ENCODE measurements at places on chromosomes 1 and 21. TPM values are rescaled to one million over a fixed set of nuclear protein-coding genes. Genes with fewer than 3 reads are reported as not detected.

Gene CNKSR1
- total RNA-seq = 0.12 TPM

Gene TARBP1
- total RNA-seq = 27.2 TPM

Gene RAB25
- not detected for total RNA-seq

Gene STYXL2
- 0.36 TPM for total RNA-seq

- DNase-seq = peak; percentile 53
Observed at GRCh38 chr1:216456682-216457081, 33.4 kb upstream of the USH2A start.

GRCh38 chr1:9654051-9654833 lies 2.7 kb downstream of the PIK3CD start:
- DNase-seq = no peak

GRCh38 chr1:6065093-6065858 lies 19.6 kb downstream of the KCNAB2 start:
- no peak for DNase-seq

DNA sequence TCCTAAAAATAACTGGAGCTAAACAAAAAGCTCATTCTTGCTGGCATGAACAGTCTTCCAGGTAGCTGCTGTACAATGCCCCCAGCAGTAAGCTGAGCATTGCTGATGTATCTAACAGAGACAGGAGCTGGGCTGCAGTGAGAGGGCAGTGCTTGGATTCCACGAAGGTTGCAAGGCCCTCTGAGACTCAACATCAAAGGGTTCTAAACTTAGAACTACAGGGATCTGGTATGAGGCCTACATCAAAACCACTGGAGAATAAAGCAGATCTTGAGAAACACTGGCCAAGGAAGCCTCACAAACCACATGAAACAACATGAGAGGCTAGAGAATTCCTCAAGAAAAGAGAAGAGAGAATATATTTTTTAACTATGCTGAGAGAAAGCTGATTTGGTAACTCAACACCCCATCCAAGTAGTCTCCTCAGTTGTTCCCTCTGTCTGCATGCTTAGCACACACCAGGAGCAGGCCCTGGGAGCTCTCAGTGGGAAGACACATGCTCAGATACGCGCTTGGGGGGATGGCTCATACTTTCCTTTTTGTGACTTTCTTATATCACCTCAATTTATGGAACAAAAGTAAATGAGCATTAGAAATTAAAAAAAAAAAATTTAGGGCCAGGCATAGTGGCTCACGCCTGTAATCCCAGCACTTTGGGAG lies 27.7 kb downstream of the DSTYK start:
- peak; percentile 60 for DNase-seq

DNA sequence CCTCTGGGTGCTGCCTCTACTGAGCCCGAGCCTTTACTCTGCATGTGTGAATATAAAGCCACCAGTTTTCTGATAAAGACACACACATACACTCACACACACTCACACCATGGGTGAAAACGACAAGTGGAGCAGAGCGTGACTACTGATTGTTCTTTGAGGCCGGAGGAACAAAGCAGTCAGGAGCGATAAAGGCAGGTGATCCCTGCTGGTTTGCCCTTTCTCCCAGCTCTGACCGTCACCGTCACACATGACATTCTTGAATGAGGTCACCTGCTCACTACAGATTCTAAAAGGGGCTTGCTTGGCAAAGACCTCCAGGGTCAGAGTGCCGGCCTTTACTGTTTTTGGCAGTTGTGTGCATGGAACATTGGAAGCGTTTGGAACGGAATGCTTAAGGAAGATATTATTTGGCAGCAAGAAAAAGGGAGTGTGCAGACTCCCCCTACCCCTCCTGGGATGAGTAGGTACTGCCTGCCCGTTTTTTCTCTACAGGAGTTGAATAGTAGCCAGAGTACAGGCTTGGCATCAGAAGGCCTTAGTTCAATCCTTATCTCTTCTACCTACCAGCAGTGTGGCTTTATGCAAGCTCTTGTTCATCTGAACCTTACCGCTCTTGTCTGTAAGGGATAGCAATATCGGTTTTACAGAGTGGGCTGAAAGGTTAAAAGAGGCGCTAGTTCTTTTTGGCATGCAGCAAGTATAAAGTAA lies 79.7 kb downstream of the PBX1 start:
- no peak for DNase-seq

DNA sequence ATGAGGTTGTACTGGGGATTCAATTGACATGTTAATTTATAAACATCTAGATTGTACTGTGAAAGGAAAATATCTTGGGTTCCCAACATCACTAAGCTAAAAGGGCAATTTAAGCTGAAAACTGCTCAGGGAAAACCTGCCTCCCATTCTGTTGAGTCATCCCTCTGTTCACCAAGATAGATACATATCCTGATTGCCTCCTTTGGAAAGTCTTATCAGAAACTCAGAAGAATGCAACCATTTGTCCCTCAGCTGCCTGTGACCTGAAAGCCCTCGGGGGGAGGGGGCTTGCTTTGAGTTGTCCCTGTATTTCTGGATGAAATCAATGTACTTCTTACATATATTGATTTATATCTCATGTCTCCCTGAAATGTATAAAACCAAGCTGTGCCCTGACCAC lies 187.0 kb upstream of the ETV3 start:
- DNase-seq = no peak

GRCh38 chr1:155892796-155893195 lies 18.4 kb downstream of the RIT1 start:
- DNase-seq = peak; percentile 69
